DMS53 (cell line): ENCODE measurements at places on chromosomes 7 and 10.

GRCh38 chr7:117751775-117752174 lies 121.5 kb downstream of the CTTNBP2 start:
- DNase-seq = no peak

DNA sequence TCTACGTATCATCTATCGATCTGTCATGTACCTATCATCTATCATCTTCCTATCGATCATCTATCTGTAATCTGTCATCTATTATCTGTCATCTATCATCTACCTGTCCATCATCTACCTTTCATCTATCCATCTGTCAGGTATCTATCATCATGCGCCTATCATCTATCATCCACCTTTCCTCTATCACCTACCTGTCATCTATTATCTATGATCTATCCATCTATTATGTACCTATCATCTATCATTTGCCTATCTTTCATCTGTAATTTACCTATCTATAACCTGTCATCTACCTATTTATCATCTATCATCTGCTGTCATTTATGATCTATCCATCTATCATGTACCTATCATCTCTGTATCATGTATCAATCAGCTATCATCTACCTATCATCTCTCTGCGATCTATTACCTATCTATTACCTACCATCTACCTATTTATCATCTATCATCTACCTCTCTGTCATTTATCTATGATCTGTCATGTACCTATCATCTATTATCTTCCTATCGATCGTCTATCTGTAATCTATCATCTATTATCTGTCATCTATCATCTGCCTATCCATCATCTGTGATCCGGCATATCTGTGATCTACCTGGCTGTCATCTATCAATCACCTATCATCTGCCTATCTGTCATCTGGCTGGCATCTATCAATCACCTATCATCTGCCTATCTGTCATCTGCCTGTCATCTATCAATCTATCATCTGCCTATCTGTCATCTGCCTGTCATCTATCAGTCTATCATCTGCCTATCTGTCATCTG lies 1.6 kb upstream of the VIPR2 start:
- DNase-seq = no peak

GRCh38 chr7:81333004-81333403 lies 414.2 kb upstream of the SEMA3C start:
- DNase-seq = no peak

- peak; percentile 70 for DNase-seq
Observed at GRCh38 chr7:130733931-130734814, at the start of gene KLF14. Gene KLF14 (minus strand): TSS chr7:130734207. CDS start chr7:130734033, 174 bp downstream.

- DNase-seq = no peak
Observed at GRCh38 chr10:119516381-119517234, 25.9 kb downstream of the RGS10 start.

- DNase-seq = peak; percentile 43
Observed at GRCh38 chr7:30635798-30636197, 41.1 kb downstream of the GARS1 start.

DNA sequence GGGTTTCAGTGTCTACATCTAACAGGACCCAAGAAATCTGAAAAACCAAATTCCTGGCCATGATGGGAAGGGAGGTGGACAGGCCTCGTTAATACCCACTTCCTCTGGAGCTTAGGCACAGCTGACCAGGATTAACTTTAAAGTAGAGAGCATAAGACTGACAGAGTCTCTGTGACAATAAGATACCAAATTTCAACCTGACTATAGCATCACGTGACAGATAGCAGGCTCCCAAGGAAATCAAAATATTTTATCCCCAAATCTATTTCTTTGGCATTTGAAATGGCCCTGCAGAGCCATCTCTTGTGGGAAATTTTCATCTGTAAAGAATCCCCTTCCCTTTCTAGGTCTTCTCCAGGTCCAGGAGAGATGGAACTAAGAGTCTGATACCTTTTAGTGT lies 258.3 kb downstream of the TCERG1L start:
- no peak for DNase-seq

GRCh38 chr7:26449175-26450165 lies 157.8 kb downstream of the SNX10 start:
- DNase-seq = peak; percentile 37

DNA sequence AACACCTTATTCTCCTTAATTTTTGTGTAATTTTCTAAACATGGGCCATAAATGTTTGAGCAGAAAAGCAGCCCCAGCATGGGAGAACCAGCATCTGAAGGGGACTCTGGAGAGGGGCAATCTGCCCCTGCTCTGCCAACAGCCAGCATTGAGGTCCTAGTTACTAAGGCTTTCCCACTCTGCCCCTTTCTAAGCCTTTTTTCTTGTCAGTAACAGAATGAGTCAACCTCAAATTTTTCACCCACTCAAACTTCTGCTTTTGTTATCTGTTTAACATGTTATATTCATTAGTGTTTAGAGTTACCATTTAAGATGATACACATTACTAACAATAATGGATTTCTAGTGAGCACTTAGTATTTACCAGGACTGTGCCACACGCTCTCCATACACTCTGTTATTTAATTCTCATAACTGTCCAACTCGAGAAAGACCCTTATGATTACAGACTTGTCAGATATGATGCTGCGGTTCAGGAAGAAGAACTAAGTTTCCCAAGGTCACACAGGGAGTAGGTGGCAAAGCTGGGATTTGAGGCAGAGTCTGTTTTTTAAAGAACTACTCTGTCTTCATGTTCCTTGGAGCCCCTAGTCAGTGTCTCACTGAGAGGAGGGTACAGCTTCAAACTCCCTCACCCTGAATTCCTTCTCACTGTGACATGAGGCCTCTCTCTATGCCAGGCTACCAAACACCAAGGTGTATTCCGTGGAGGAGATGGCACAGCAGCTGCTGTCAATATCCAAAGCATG lies 19.9 kb upstream of the GPAM start:
- DNase-seq = no peak

DNA sequence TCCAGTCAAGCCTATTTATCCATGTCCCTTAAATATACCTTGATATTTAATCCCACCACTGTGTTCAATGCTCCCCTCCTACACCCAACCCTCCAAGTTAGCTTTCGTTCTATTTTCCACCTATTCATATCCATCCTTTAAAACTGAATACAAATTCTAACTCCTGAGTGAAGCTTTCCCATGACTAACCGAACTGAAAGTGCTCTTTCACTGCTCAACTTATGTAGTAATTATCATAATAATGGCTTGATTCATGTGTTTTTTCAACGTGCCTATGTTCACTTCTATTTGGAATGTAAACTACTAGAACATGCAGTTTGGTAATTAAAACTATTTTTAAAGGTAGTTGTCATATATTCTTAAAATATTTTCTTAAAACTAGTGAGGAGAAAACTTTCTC lies 58.0 kb downstream of the NDUFB2 start:
- DNase-seq = no peak

GRCh38 chr10:125062914-125063230 lies 97.5 kb downstream of the CTBP2 start:
- no peak for DNase-seq

GRCh38 chr7:3579638-3580219 lies 278.7 kb downstream of the SDK1 start:
- no peak for DNase-seq

DNA sequence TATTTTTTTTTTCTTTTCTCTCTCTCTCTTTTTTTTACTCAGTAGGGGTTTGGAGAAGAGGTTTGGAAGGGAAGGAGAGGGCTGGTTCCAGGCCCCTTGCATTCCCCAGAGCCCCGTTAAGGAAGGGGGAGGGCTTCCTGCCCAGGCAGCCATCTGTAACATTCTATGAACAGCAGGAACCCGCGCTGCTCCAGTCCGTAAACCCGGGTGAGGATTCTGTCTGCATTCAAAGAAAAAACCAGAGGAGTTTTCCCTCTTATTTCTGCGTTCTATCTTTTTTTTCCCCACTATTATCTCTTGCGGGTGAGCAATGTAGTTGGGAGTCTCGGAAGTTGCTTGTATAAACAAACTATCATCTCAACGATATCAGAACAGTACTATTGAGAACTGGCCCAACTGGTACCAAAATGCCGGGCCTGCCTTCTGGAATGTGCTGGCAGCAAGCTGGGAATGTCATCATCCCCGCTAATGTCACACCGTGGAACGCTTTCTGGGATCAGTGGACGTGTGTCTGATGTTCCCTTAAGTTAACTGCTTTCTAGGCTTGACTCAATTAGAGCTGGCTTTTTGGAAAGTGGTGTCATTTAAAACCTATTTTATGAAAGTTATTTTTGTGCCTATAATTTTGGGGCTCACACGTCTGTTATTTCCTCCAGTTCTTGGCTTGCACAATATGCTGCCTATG lies 153.1 kb upstream of the MEOX2 start:
- no peak for DNase-seq

DNA sequence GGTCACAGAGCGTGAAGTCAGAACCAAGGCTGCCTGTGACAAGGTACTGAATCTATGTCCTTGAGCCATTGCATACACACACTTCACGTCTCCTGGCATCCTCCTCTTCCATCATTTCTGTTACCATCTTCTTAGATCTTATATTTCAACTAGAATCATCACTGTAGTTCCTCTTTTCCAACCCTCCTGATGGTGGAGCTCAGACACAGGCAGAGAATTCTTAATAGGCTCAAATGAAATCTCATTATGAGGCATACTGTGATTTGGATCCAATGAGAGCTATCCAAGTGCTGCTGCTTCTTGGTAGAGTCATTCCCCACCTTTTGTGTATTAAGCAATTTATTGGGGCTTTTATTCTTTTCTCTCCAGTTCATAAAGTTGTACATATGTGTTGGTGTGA lies 113.2 kb downstream of the CALCR start:
- peak; percentile 77 for DNase-seq

DNA sequence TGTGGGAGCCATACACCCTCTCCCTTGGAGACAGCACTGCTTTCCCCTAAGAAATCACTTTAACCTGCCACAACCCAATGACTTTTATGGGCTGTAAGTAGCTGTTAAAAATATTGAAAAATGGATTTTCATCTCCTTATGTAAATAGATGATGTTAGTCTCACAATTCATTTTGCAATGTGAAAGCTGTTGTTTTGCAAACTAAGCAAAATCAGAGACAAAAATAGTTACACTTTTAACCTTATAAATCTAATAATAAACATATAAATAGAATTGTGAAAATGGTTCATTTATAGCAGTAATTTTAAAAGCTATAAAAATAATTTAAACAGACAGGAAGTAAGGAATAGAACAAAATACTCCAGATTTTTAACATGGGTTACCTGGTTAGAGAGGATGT lies 268.8 kb upstream of the MAGI2 start:
- DNase-seq = no peak

GRCh38 chr10:1152386-1153250 lies 96.4 kb downstream of the WDR37 start:
- DNase-seq = no peak

DNA sequence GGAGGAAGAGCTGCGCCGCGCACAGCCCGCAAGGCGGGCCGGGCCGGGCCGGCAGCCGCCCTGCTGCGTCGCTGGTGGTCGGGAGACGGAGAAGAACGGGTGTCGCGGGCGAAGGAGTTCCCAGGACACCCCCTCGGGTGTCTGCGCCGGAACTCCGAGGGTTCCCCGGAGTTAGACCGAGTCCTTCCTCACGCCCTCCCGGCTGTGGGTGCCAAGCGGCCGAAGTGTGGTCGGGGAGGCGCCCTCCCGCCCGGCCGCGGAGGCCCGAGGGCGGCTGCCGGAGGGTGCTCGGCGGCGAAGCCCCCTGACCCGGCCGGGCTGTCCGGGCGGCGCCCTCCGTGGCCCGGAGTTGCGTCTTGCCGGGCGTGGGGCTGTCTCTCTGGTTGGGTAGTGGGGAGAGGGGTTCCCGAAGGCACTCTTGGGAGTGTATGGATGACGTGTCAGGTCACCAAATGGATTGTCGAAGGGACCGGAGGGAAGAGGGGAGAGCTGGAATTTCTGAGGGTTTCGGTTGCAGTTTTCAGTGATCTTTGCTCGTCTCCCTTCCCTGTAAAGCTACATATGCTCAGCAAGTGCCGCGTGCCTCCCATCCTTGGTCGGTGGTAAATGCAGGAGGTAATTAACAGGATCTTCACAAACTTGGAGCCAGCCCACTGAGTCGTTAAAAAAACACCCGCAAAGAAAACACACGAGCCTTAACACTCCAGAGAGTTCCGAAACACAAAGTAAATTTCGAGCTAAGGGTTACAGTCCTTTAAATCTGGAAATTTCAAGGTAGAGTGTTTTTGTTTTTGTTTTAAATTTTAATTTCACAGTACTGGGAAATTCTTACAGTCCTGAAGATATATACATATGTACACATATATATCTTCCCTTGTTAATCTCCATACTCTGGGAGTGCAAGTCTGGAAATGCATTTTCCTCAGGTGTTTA lies 871 bp downstream of the ST7 start:
- DNase-seq = peak; percentile 83

DNA sequence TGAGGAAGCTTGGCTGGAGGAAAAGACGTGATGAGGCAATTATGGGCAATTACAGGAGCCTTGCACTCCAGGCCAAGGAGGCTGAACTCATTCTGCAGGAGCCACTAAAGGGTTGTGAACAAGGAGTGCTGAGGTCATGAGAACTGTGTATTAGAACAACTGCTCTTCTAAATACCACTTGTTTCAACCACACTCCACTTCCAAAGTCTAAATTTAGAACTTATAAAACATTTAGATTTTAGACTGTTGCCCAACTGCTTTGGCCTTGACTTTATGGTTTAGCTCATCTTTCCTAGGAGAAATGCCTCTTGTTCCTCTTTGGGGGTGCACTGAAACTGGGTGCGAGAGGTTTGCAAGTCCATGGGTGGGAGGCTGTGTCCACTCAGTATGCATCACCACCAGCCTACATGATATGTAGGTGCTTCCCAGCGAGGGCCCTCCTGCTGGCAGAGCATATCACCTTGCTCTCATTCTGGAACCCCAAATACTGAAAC lies 199.7 kb upstream of the AOAH start:
- DNase-seq = no peak

DNA sequence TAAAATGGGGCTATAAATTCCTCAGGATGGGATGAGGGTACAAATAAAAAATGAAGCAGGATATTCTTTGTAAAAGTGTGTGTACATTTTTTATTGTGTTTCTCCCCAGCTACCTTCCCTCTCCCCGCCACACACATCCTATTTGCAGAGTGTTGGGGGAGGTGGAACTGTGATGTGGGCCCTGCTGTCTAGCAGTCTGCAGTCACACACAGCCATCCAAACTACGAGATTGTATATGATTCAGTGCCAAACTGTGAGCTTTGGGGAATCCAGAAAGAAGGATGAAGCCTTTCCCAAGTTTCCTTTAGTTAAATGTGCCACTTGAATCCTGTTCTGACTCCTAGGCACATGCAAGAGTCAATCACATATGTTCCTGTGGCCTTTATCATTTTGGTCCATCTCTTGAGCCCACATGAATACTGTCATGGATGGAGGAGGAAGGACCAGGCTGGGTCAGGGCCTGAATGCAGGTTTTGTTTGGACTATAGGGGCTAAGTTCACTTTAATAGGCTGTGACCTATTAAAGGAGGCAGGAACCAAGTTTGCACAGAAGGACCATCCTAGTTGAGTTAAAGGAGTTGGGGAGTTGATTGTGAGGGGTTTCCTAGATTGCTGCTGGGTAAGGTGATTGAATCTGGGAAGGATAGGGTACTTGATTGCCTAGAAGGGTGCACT lies 1.1 kb upstream of the SEMA4G start:
- no peak for DNase-seq

GRCh38 chr7:32091608-32092210 lies 21.5 kb upstream of the PDE1C start:
- no peak for DNase-seq

- no peak for DNase-seq
Observed at GRCh38 chr10:3040069-3040468, 27.3 kb upstream of the PFKP start.
